Mesenchymal stem cell (in vitro differentiated cells and primary cell): ENCODE measurements at places on chromosomes 12 and 14.

- DNase-seq, result no peak
Observed at GRCh38 chr14:23385642-23386265, 8.9 kb downstream of the CMTM5 start.

- no peak for DNase-seq
Observed at GRCh38 chr12:77979597-77980250, 149.0 kb downstream of the NAV3 start.

DNA sequence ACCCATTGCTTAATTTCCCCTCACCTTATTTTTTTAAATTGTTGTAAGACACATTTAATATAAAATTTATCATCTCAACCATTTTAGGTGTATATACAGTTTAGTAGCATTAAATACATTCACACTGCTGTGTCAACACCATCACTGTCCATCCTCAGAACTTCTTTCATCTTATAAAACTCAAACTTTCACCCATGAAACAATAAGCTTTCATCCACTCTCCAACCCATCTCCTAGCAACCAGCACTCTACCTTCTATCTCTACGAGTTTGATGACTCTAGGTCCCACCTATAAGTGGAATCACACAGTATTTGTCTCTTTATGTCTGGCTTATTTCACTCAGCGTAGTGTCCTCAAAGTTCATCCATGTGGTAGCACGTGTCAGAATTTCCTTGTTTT is 75.5 kb downstream of the TBX3 start:
- no peak for DNase-seq

DNA sequence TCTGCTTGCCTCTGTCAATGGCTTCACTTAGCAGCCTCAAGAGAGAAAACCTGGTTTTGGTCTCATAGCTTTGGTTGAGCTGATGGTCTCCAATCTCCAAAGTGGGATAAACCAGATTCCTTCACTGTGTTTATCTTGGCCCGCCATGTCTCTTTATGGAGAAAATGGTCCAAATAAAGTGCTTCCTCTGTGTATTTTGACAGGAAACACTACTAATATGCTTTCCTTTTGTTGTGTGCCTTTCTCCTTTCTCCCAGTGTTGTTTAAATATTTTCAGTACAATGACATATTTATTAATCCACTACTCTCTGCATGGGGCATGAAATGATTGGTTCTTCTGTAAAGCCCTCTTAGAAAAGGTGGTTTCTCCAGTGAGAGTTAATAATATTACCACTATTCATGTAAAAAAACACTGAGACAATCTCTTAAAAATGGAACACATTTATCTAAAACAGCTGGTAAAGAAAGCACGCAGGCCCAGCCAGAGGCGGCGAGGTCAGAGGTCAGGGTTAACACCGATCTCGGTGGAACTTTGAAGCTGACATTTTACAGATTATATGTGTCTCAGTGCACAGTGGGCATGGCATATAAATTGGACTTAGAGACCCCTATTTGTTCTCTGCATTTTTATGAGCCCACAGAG is 24.2 kb downstream of the TMEM30B start:
- DNase-seq, result no peak
